Cerebellar nuclear complex (tissue), 1 donor: ENCODE measurements at places on chromosomes 5 and 9.

DNA sequence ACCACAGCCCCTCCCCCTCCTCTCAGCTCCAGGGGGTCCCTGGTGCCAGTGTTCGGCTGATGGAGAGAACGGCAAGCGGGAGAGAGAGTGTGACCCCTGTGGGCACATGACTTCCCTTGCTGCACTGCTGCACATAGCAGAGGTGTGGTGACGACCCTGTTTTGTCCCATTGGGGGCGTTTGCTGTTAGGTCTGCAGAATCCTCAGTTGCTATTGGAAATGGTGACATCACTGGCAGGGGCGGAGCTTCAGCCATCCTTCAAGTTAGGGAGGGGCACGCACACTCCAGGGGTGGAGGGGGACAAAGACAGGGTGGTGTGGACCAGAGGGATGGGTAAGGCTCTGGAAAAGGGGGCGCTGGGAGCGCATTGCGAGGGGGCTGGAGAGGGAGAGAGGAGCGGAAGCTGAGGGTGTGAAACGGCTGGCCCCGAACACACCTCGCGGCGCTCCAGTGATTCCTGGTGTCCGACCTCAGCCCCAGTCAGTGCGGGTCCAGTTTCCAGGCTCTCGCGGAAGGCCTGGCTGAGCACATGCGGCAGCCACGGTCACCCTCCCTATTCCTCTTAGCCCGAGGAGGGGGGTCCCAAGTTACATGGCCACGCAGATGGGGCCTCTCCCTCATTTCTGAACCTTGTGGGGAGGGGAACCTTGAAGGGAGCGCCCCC is 764 bp upstream of the GRIN1 start:
- peak; percentile 63 for DNase-seq

DNA sequence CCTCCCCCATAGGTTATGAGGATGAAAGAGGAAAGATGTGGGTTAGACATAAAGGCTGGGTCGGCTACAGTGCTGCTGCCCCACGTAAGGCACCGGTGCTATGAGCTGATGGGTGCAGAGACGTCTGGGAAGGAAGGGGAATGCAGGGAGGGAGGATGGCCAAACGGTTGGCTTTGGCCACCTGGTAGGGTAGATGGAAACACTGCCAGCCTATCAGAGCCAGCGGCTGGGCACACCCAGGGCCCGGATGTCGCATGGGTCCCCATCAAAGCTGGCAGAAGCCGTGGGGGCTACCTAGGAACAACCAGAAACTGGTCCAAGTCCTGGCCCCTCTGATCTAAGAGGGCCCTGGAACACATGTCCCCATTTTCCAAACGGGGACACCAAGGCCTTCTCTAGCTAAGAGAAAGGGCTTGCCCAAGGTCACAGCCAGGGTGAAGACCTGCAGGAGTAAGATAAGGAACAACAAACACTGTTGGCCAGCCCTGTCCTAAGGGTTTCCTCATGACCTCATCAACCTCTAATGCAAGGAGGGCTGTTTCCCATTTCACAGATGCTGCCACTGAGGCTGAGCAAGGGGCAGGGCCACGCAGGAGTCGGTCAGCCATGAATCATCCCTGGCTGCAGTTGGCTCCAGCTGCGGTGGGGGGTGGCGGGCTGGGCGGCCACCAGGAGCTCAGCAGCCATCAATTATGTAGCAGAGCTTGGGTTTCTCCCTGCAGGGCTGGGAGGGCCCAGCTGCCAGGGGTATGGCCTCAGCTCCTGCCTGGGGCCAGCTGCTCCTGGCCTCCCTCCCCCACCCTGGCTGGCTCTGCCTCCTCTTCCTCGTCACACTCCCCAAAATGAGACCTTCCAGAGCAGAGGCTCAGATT is 4.9 kb downstream of the SH3GLB2 start:
- DNase-seq, result no peak

- DNase-seq, result no peak
These were observed 2.0 kb downstream of the DAB2 start for GRCh38 chr5:39422728-39423285.

GRCh38 chr9:77750284-77750683 is 102.2 kb upstream of the GNA14 start:
- DNase-seq, result no peak

DNA sequence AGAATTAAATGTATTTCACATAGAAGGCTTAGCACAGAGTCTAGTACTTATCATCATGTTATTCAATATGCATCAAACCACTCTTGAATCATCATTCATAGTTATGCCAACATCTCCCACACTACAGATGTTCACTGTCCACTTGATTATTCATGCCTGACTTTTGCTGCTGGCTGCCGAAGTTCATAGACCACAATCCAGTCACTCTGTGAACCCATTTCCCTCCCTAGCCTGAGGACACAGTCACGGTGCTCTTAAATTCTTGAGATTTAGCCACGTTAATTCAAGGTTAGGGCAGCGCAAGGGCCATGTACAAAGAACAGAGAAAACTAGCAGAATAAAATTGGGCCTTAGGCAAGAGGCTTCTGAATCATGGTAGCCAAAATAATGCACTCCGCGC is 32.4 kb downstream of the ABCA1 start:
- DNase-seq, result no peak

DNA sequence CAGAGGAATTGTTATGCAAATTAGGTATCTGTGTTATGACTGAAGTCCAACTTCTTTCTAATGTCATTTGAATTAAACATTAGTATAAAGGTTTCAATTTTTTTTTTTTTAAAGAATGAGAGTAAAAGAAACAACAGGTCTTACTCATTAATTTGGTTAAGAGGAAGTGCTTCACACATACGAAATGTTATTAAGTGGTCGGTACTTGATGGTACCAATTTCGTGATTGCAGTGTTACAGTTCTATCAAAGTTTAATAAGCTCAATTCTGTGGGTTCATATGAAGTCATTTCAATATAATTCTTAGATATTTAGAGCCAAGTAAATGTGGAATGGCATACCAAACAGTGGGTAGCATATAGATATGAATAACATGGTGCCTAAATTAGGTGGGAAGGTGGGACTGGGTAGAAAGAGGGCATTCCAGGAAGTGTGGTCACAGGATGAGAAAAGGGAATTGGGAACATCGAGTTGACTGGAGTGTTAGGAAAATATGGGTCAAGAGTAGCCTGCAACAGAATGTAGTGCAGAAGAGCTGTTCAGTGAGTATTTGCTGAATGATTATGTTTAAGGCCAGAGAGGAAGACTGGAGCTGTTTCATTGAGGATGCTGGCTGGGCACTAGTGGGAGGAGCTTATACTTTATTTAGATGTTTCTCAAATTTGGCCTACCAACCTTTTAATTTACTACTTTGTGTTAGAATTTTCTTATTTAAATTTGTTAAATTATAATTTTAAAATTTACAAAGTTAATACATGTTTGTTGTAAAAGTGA is 34.1 kb upstream of the DHFR start:
- no peak for DNase-seq

DNA sequence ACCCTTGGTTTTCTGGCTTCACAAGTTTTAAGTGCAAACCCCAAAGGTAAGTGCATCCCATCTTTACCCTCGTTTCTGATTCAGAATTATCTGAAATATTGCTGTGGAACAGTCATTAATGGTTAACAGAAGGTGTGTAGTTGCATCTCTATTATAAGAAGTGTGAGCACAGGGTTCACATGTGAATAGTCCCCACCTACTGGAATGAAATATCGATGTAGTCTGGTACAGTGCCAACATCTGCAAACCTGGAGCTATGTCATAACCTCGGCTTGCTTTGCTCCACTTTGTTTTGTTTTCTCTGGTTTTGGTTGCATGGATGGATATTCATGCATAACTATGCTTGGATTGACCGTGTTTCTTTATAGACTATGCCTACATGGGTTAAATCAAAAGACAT is 12.6 kb downstream of the HTR4 start:
- DNase-seq, result no peak

- no peak for DNase-seq
These were observed 46.6 kb upstream of the PCA3 start for GRCh38 chr9:76717613-76718012.

DNA sequence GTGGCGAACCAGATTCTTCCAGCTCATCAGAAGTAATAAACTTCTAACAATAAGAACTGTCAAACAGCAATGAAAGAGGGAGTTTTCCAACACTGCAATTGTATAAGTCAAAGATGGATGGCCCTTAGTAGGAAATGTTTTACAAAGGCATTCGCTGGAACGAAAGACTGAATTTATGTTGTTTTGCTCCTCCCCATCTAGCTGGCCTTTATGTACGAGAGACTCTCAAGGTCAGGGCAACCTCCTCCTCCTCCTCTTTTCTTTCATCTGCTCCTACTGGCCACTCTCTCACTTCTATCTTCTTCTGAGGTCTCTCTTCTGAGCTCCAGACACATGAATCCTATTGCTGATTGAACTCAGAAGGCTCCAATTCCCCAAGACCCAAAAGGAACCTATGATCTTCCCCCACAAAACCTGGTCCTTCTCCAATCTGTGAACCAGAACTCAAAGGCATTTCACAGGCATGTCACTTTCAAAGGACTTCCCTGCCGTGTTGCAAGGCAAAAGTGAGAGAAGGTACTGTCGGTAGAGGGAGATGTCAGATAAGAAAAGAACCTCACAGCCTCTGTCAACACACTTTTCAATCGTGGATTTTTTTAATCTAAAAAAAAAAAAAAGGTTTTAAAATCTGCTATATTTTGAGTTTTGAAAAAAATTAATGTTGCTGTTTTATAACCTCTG is 28.5 kb upstream of the PUM3 start:
- DNase-seq, result no peak

DNA sequence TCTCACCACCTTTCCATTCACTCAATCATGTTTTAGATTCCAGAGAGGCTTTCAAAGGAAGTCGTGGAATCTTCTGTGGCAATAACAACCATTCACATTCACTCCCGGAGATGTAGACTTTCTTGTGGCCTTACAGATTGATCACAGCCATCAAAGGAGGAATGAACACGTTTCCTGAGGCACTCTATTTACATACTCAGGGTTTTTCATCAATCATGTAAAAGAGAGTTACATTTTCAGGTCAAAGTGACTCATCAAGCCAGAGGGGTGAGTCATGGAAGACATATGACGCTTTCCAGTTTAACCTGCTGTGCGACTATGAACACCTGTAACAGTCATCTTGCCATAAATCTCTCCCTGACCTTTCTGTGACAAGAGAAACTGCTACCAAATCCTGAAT is 39.3 kb upstream of the RAD23B start:
- DNase-seq, result no peak

DNA sequence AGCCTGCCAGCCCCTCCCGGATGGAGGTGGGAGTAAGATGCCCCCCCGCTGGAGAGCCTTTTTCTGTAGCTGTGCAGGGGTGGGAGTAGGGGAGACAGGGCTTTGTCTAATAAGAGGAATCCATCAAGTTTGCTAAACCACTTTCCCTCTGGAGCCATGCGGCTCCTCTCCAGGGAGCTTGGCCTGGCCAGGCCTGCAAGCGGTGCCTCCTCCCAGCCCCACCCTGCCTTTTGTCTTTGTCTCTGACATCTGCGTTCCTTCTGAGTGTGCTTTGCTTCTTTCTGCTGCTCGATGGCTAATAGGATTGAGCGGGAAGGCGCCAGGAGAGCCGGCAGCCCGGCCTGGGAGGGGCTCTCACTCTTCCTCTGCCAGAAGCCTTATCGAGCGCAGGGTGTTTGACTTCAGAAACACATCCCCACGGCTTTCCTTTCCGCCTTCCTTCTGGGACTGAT is 26.7 kb upstream of the FCN1 start:
- no peak for DNase-seq

DNA sequence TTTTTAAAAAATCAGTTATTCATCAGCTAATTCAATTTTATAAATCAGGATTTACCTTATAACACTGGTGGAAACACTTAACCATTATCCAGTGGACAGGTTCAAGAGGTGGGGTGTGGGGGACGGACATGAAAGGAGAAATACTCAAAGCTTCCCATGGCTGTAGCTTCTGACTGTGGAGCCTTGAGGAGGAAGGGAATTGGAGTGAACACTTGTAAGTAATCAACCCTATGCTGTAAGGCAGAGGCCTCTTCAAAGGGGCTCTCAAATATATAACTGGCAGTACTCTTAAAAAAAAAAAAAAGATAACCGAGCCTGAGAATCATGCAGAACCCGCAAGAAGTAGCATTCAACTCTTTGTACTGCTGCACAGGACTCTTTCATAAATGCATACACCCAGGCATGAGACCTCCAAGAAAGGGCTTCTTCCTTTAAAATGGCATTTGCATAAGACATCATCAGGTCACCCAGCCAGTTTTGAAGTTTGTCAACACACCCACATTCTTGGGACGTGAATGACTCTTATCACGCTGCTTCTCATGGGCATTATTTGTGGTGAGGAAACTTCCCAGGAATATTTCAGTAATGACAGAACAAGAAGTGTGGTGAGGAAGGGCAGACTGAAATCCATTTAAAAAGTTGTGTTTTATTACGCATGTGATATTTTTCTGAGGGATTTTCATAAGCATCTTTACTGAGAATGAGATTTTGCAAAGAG is 8.1 kb downstream of the OSMR start:
- DNase-seq, result no peak

- DNase-seq, result no peak
These were observed 195.5 kb downstream of the SEMA5A start for GRCh38 chr5:9350301-9350797.

GRCh38 chr5:66494437-66494836 is 101.8 kb upstream of the MAST4 start:
- no peak for DNase-seq

DNA sequence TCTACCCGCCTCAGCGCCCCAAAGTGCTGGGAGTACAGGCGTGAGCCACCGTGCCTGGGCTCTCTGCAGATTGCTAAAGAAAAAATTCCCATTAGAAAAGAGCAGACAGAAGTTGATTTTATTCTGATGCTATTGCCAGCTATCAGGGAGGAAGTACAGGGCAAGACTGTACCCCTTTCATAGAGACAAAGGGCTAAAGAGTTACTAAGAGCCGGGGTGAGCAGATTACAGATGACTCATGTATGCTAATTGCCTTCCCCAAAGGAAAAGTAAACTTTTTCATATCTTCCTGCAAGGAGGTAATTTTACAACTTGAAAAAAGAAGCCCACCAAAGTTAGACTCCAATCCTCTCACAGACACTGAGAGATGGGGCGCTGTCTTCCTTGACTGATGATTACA is 42.3 kb upstream of the MCTP1 start:
- no peak for DNase-seq

DNA sequence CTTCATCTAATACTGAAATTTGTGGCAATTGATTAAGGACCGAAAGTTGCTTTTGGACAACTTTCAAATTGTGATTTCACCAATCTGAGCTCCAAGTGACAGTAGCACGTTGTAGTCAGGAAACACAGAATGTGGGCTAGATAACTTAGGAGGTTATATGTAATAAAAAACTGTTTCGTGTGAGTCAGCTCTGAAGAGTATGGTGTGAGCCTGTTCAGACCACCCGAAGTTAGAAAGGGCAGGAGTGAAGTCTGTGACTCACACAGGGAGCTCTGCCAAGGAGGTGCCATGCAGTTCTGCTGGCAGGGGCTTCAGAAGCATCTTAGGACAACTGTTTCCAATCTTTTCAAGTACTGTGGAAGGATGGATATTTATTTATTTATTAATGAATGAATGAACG is 16.4 kb upstream of the ZBTB34 start:
- no peak for DNase-seq

DNA sequence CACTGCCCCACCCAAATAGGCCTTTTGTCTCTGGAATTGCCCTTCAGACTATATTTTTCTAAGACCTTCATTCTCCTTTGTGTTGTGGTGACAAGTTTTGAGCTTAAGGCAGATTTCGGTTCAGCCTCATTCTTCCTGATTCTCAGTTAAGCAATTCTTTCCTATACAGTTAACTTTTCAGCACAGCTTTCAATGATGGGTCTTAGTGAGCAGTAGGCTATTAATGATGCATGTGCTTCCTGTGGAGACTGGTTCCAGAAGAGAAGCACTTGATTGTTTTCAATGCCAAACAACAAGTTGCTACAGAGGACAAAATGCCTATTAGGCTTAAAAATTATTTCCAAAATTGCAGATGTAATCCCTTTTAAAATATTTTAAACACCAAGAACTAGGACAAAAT is 47.7 kb upstream of the TLX3 start:
- DNase-seq, result no peak

GRCh38 chr9:101399643-101399970 is 956 bp downstream of the ZNF189 start:
- no peak for DNase-seq
